ENCODE measurements at places on chromosomes 2 and 18.

GRCh38 chr2:134362740-134363139, 108.9 kb downstream of the MGAT5 start:
- no peak for DNase-seq

DNA sequence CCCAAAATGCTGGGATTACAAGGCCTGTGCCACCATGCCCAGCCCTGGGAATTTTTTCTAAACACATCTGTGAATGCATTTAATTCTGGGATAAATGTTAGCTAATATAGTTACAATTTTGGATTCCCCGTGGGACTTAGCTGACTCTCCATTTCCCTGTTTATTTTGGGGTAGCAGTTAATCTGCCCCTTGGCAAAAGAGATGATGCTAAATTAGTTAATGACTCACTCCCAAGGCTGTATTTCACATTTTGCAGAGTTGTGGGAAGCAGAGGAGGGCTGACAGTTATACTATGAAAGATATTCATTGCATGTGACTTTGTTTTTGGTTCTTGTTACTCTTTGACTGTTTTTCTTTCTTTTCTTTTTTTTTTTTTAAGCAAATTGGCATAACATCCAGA, 3.2 kb downstream of the MTHFD2 start:
- no peak for DNase-seq

- DNase-seq = no peak
These were observed 1353.7 kb upstream of the LRRTM1 start for GRCh38 chr2:81658227-81658626.

- no peak for DNase-seq
These were observed 27.5 kb downstream of the SOS1 start for GRCh38 chr2:39093218-39093898.
